ENCODE measurements at places on chromosomes 12 and 14. TPM values are rescaled to one million over a fixed set of nuclear protein-coding genes. Genes with fewer than 3 reads are reported as not detected.

RDH5 gene
- 37.3 TPM for polyA plus RNA-seq

RIMBP2 gene
- polyA plus RNA-seq, result 18.5 TPM

KLRG1 gene
- 3.3 TPM for polyA plus RNA-seq

CMTM5 gene
- 1.5 TPM for polyA plus RNA-seq

ISCA2 gene
- 43.1 TPM for polyA plus RNA-seq

ADAMTS20 gene
- 1.2 TPM for polyA plus RNA-seq

KCNK13 gene
- polyA plus RNA-seq, result 0.30 TPM

RIPK3 gene
- polyA plus RNA-seq, result 3.0 TPM

BEST3 gene
- 0.29 TPM for polyA plus RNA-seq

ESPL1 gene
- 8.8 TPM for polyA plus RNA-seq

TSHR gene
- polyA plus RNA-seq, result 0.17 TPM

SERPINA3 gene
- polyA plus RNA-seq, result 1.2 TPM

ENTPD5 gene
- polyA plus RNA-seq, result 41.1 TPM

SPX gene
- 14.4 TPM for polyA plus RNA-seq

KRT74 gene
- not detected for polyA plus RNA-seq

LRFN5 gene
- polyA plus RNA-seq, result 10.1 TPM

MRPL42 gene
- 63.6 TPM for polyA plus RNA-seq

TEX52 gene
- 2.3 TPM for polyA plus RNA-seq

DLK1 gene
- 5.8 TPM for polyA plus RNA-seq

OTOGL gene
- 0.40 TPM for polyA plus RNA-seq

GALNT16 gene
- polyA plus RNA-seq, result 2.3 TPM

GLIPR1L1 gene
- 0.24 TPM for polyA plus RNA-seq

C3AR1 gene
- 4.6 TPM for polyA plus RNA-seq

HOXC4 gene
- polyA plus RNA-seq, result 36.1 TPM

DPPA3 gene
- polyA plus RNA-seq, result not detected

EFS gene
- 52.9 TPM for polyA plus RNA-seq

SIX6 gene
- polyA plus RNA-seq, result not detected

SLIRP gene
- polyA plus RNA-seq, result 98.2 TPM

LRIG3 gene
- 37.5 TPM for polyA plus RNA-seq

KCNH5 gene
- polyA plus RNA-seq, result 0.14 TPM

RASSF9 gene
- 12.6 TPM for polyA plus RNA-seq

TRPV4 gene
- polyA plus RNA-seq, result 13.2 TPM

IQSEC3 gene
- 6.5 TPM for polyA plus RNA-seq

EPYC gene
- polyA plus RNA-seq, result not detected

ANO2 gene
- 3.5 TPM for polyA plus RNA-seq

KIF5A gene
- 0.30 TPM for polyA plus RNA-seq

FZD10 gene
- polyA plus RNA-seq, result 2.7 TPM

OVCH1 gene
- polyA plus RNA-seq, result 0.89 TPM

JPH4 gene
- polyA plus RNA-seq, result 10.5 TPM
